ENCODE measurements at places on chromosomes 11 and 22.

DNA sequence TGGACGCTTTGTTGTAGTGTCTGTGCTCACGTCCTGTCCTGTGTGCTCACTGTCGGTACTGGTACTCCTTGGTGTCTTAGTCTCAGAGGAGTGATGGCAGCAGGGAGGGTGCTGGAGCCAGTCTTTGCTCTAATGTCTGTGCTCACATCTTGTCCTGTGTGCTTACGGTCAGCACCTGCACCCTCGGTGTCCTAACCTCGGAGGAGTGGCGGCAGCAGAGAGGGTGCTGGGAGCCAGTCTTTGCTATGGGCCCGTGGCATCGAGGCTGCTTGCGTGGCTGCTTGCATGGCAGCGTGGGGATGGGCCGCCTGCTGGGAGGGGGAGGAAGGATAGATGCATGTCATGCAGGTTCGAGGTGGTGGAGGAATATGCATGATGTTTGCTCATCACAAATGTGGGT, 12.7 kb downstream of the IGHMBP2 start:
- no peak for DNase-seq
- H3K4me1 ChIP-seq = no peaks in the 10 kb centered on the region
- H3K27ac ChIP-seq = no peak overlapping the region

- no peak overlapping the region for H3K27ac ChIP-seq
- H3K27me3 ChIP-seq = no peaks in the 10 kb centered on the region
- no peak overlapping the region for H3K4me3 ChIP-seq
- H3K4me1 ChIP-seq = no peaks in the 10 kb centered on the region
These were observed 964.2 kb downstream of the JRKL start for GRCh38 chr11:97354026-97354425.

DNA sequence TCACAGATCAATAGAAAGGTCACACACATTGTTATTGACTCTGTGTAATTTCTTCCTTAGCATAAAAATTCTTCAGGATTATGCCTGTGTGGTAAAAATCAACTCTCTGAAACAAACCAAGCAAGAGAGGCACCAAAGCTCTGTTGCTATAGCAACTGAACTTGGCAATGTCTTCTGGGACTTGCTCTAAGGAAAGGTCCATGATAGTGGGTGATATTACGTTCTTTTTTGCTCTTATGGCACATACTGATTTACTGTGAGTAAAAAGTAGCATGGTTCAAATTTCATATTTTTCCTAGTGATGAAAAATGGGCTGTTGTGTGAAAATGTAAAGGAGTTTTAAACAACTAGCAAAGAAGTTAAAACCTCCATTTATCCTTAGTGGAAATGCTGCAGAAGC, 66.4 kb downstream of the SVIP start:
- H3K27me3 ChIP-seq = no peaks in the 10 kb centered on the region
- no peak overlapping the region for H3K27ac ChIP-seq
- H3K4me1 ChIP-seq = peaks cover 9% of the 10 kb centered on the region
- DNase-seq = no peak
- no peak overlapping the region for H3K4me3 ChIP-seq

DNA sequence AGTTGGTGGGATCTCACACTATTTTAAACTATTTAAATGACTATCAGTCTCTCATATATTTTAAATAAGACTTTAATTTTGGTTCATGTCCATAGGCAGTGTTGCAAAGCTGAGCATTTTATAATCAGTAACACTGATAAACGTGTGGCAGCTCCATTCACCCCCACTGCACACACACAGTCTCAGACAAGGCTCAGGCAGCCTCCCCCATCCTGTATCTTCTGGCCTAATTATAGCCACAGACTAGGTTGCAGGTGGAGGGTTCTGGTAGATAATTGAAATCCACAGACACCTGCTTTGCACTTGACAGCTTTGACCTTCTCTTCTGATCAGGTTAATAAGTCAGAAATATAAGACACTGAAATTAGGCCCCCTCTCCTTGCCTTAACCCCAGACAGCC, 118.5 kb upstream of the LDLRAD3 start:
- no peak overlapping the region for H3K27ac ChIP-seq
- H3K4me1 ChIP-seq = no peaks in the 10 kb centered on the region
- H3K36me3 ChIP-seq = no peaks in the 10 kb centered on the region
- no peak overlapping the region for H3K4me3 ChIP-seq
- no peaks in the 10 kb centered on the region for H3K27me3 ChIP-seq

DNA sequence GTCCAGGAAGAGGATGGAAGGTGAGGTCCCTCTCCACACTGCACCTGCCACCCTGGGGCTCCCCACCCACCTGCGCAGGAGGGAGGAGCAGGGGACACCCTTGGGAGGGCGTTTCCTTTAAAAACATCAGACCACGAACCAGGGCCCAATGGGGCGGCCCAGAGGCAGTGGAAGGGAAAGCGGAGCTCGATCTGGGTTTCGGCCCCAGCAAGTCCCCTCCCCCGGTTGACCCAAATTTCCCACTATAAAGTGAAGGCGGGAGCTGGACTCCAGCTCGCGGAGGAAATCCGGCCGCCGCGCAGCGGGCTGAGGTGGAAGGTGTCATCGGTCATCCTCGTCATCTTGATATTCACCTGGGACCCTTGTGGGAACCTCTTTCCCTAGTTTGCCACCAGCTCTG, 99.3 kb downstream of the WNT7B start:
- no peaks in the 10 kb centered on the region for H3K4me1 ChIP-seq
- H3K4me3 ChIP-seq = no peak overlapping the region
- H3K27ac ChIP-seq = no peak overlapping the region
- no peaks in the 10 kb centered on the region for H3K36me3 ChIP-seq
- no peak for DNase-seq

DNA sequence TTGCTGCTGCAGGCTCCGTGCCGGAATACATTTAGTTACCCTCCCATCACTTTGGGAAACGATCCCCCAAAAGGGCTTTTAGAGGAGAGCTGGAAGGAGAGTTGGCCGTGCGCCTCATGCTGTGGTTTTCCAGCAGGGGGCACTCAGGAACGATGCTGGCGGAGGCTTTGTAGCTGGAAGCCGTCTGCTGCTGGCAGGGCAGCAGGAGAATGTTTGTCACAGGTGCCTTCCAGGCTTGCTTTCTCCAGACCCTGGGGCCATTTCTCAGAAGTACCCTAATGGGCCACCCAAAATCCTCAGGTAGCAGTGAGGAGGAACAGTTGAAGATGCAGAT, 30.0 kb upstream of the CABP7 start:
- no peak overlapping the region for H3K27ac ChIP-seq
- DNase-seq = peak; percentile 22
- H3K4me1 ChIP-seq = no peaks in the 10 kb centered on the region
- H3K4me3 ChIP-seq = no peak overlapping the region
- H3K36me3 ChIP-seq = no peaks in the 10 kb centered on the region
- no peaks in the 10 kb centered on the region for H3K27me3 ChIP-seq

GRCh38 chr11:3854660-3854976, 846 bp upstream of the STIM1 start:
- H3K27ac ChIP-seq = peak overlapping the region; percentile 97
- no peak for DNase-seq
- H3K27me3 ChIP-seq = no peaks in the 10 kb centered on the region

DNA sequence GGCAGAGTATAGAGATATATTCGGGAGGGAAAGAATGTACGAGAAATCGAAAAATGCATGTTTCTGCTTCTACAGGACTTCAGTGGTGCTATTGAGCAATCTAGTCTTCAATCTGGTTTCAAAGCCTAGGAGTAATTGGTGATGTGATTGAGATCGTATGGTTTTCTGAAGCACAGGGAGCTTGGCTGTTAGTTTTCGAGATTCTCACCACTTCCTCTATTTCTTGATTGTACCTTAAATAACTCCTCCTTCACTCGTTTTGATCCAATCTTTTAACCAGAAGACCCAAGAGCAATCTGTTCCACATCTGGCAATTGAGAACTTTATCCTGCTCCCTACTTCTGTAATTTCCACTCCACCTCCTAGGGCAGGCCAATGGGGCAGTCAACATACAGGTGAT, 518 bp downstream of the CCDC179 start:
- no peak for DNase-seq
- no peaks in the 10 kb centered on the region for H3K4me1 ChIP-seq
- H3K36me3 ChIP-seq = no peaks in the 10 kb centered on the region
- no peak overlapping the region for H3K27ac ChIP-seq
- no peaks in the 10 kb centered on the region for H3K27me3 ChIP-seq

DNA sequence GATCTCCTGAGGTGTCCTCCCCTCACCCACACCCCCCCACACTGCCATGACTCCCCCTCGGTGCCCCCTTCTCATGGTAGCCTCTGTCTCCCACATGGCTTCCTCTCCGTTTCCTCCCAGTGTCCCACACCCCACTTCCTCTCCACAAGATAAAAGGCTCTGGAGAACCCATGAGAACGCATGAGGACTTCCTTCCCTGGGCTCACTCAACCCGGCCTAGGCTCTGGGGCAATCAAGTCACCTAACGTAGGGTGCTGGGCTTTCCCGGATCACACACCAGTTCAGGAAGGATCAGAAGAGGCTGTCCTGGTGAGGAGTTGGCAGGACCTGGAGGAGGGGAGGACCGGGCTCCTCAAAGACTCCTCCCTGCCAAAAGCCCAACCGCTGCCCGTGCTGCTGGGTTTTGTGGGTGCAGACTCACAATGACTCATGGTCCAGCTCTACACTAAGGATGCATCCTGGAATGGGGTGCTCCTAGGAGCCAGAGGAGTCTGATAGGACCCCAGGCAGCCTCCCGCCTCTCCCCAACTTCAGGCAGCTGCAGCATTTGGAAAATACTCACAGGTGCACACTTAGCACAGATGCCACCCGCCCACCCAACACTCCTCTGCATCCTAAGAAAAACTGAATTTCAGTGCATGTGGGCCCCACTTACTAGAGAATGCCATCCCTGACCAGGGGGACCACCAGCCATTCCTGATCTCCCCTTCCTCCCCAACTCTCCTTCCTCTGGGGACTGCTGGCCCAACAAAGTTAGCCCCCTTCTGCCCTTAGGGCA, 21.0 kb downstream of the SLC22A12 start:
- H3K4me1 ChIP-seq = no peaks in the 10 kb centered on the region
- no peak overlapping the region for H3K4me3 ChIP-seq
- no peak overlapping the region for H3K27ac ChIP-seq
- DNase-seq = no peak
- no peaks in the 10 kb centered on the region for H3K36me3 ChIP-seq
- H3K27me3 ChIP-seq = peaks cover 60% of the 10 kb centered on the region

DNA sequence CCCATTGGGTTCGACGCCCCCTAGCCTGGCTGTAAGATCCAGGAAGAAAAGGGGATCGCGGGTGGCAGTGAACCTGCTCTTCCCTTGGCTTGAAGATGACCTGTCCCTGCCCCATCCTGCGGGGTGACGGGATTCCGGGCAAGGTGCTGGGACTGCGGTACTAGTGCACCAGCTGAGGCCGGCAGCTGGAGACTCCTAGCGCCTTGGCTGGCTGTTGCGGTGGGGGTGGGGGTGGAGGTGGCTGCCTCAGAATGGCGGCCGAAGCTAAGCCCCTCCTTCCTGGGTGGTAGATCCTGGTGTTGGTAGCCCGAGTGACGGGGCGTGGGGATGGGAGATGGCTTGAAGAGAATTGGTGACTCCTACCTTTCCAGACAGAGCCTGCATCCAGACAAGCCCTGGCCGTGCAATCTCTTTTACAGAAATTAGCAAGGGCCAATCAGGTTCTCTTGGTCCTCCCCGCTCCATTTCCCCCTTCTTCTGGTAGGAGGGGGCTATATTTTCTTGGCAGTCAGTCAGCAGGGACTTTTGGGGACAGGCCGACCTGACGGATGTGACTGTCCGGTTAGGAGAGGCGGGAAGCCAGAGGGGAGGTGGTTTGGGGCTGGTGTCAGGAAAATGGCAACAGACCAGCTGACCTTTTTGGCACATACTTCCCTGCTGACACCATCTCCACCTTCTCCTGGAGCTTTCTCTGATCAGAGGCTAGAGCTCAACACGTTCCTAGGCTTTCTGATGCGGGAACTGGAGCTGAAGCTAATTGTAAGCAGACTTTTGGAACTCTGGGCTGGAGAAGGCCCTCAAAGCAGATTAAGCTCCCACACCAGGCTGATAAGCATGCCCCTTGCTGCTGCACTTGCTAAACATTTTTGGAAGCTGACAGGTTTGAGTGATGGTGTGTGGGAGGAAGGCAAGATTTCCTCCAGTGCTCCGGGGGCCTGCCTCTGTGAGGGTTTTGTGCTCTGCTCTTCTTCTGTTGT, 2.0 kb downstream of the NAV2 start:
- no peaks in the 10 kb centered on the region for H3K27me3 ChIP-seq
- no peaks in the 10 kb centered on the region for H3K36me3 ChIP-seq
- H3K27ac ChIP-seq = no peak overlapping the region
- peaks cover 12% of the 10 kb centered on the region for H3K4me1 ChIP-seq
- no peak for DNase-seq

DNA sequence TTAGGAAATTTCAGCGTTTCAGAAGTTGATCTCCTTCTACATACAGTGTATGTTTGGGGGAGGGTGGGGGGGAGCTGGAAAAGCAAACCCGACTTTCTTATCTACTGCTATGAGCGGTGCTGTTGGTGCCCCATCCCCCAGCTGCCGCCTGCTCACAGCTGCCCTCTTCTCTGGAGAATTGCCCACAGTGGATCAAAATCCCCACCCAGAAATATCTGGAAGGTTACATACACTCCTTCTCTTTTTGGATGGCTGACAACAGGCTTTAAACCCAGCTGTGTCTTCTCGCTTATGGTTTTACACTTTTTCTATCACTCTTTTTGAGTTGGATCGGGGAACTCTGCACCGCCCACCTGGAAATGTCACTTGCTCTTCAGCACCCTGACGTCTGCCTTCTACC, 56.4 kb downstream of the DHCR7 start:
- H3K36me3 ChIP-seq = no peaks in the 10 kb centered on the region
- no peak overlapping the region for H3K4me3 ChIP-seq
- DNase-seq = no peak
- H3K4me1 ChIP-seq = no peaks in the 10 kb centered on the region

GRCh38 chr11:118229274-118229847, 4.5 kb upstream of the JAML start:
- H3K4me1 ChIP-seq = no peaks in the 10 kb centered on the region
- no peak overlapping the region for H3K4me3 ChIP-seq
- no peaks in the 10 kb centered on the region for H3K36me3 ChIP-seq
- DNase-seq = no peak

GRCh38 chr11:68379206-68379605, 66.8 kb downstream of the LRP5 start:
- no peaks in the 10 kb centered on the region for H3K27me3 ChIP-seq
- H3K4me1 ChIP-seq = no peaks in the 10 kb centered on the region
- no peak overlapping the region for H3K27ac ChIP-seq
- no peaks in the 10 kb centered on the region for H3K36me3 ChIP-seq

DNA sequence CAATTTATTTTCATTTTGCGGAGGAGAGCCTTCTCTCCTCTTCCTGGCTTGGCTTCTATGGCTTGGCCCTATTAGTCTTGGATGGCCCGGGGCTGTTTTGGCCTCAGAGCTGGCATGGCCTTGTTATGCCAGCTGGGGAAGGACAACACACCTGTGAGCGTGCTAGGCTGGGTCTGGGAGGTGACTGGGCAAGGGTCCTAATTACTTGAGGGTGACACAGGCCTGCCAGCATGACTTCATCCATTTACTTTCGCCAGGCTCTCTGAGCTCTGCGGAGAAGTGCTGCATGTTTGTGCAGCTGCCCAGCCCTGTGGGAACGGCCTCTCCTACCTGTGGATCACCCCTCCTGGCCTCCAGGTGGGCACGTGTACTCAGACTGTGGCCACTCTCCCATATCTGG, 153.6 kb downstream of the SNX19 start:
- no peaks in the 10 kb centered on the region for H3K36me3 ChIP-seq
- no peak for DNase-seq
- no peak overlapping the region for H3K27ac ChIP-seq
- H3K27me3 ChIP-seq = no peaks in the 10 kb centered on the region
